ENCODE measurements at places on chromosomes 5 and 9.
A peak's percentile ranks its signal among the peaks of the same experiment; 100 is the strongest.

GRCh38 chr9:117164512-117164911, 250.3 kb downstream of the ASTN2 start:
- DNase-seq: no peak

- no peak for DNase-seq
Observed at GRCh38 chr5:11420969-11421368, 483.3 kb downstream of the CTNND2 start.

GRCh38 chr5:10631316-10631996, 67.6 kb downstream of the ANKRD33B start:
- DNase-seq: no peak

DNA sequence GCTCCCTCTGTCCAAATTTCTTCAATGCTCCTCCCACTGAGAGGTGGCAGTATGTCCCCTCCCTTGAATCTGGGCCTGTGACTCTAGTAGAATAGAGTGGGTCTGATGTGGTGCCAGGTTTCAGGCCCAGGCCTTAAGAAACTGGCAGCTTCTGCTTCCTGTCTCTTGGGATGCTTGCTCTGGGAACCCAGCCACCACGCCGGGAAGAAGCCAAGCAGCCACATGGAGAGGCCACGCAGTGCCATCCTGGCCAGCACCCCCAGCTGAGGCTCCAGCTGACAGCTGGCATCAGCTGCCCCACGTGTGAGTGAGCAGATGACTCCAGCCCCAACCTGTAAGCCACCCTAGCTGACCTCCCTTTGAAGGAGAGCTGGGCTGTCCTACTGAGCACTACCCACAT, 7.3 kb upstream of the TSPAN17 start:
- DNase-seq: no peak

- DNase-seq: no peak
Observed at GRCh38 chr9:91694081-91694870, 255.8 kb downstream of the ROR2 start.

- no peak for DNase-seq
Observed at GRCh38 chr5:82045554-82046275, 73.9 kb downstream of the ATG10 start.

DNA sequence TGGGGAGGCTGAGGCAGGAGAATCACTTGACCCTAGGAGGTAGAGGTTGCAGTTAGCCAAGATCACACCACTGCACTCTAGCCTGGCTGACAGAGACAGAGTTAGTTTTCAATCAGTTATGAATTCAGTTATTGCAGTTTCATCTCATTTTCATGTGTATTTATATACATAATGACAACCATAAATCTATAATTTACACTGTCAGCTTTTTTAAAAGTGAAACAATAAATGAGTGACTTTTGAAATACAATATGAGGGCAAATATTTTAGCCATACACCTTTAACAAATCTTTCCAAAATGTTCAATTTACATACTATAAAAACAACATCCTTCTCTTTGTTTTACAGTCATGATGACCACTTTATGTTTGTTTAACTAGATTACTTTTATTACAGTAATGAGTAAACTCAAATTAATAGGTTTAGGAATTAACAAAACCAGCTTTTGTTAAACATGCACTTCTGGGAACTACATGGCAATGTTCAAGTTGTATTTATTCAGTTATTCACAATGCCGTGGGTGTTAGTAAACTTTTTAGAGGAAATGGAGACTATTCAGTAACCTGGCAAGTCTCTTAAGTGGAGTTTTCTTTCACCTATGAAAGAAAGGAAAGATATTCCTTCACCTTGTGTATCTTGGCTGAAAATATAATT, 12.7 kb downstream of the TYRP1 start:
- DNase-seq: no peak

GRCh38 chr5:90638878-90639277, 80.3 kb downstream of the ADGRV1 start:
- DNase-seq: no peak

DNA sequence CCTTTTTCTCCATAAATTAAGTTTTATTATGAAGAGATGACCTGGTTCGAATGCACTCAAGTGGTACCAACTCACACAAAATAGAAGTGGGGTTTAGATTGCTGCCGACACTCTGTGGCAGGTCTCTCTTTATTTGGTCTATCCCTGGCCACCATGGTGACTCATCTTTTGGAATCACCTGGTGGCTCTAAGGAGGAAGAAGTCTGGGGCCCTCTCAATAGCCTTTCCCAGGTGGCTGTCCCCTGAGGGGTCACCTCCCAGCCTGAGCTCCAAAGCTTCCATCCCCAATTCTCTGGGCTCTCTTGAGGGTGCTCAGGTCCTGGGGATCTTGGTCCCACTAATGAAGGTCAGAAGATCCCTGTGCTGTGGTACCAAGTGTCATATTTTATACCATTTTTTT, 136.8 kb downstream of the MVB12B start:
- no peak for DNase-seq

DNA sequence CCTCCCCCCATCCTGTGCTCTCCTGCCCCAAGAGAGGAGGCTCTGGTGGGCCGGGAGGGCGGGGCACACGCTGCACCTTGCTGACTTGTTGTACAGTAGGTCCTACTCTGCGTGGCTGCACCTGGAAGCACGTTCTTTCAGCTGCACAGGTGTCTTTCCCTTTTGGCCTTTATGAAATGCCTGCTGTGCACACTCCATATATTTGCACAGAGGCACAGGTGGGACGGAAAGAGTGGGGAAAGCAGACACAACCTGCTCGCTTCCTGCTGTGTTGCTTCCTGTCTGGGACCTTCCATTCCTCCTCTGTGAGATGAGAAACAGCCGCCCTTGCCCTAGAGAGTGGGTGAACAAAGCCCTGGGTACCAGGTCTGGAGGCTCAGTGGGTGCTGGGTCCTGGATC, 4.8 kb downstream of the USP20 start:
- no peak for DNase-seq

GRCh38 chr9:71863631-71864030, 47.4 kb downstream of the ABHD17B start:
- no peak for DNase-seq

DNA sequence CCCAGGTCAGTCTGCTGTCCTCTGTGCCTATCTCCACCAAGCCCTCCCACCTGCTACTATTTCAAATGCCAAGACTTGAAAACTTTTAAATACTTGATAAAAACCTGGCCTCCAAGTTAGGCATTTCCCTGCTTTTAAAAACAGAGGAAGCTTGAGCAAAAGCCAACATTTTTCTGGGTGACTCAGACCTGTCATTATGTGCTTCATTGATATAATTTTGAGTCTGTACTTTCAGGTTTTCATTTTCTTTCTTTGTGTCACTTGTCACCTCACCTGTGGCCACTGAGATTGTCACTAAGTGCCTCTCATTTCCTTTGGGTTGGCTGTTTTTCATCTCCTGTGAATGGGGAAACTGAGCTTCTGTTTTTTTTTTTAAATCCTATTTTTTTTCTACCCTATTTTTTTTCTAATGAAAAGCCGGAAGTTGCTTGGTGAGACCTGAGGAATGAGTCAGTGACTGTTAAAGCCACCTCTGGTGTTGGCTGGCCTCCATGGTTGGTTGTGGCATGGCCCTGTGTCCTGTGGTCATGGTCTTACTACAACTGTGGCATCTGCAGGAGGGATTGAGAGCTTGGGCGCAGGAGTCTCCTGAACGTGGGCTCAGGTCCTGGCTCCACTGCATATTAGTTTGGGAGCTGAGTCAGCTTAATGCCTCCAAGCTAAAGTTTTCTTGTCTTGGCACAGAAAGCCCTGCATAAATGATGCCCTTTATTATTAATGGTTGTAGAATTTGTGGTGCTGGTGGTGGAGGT, 56.7 kb downstream of the ARHGAP26 start:
- peak; percentile 17 for DNase-seq

DNA sequence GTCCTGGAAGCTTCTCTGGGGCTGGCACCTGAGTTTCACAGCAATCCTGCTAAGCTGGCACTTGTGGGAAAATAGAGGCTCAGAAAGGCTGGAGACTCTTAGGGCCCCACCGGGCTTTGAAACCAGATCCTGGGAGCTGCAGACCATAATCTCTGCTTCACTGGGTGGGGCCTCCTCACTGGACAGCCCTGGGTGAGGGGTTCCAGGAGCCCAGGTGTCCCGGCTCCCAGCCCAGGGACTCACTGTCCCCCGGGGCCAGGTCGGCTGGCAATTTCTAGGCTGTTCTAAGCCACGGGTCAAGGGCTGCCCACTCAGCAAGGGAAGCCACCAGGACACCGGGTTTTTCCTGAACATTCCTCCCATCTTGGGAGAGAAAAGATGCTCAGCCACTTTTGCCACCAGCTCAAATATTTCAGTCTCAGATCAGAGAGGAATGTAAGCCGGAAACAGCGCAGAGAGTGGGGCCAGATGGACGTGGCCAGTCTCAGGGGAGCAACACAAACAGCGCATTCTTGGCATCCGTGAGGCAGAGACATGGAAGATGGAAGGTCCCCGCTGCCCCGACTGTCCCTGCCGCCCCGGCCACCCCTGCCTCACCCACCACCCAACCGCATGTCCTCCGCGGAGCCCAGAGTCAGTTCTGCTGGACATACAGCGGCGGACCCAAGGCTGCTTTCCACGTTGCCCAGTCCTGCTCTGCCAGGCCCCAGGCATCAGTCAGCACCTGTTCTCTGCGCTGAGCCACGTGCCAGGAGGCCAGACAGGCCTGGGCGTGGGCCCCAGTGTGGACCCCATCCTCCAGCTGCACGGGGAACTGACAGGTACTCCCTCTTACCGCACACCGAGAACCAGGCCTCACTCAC, 72.6 kb downstream of the VAV2 start:
- DNase-seq: no peak

DNA sequence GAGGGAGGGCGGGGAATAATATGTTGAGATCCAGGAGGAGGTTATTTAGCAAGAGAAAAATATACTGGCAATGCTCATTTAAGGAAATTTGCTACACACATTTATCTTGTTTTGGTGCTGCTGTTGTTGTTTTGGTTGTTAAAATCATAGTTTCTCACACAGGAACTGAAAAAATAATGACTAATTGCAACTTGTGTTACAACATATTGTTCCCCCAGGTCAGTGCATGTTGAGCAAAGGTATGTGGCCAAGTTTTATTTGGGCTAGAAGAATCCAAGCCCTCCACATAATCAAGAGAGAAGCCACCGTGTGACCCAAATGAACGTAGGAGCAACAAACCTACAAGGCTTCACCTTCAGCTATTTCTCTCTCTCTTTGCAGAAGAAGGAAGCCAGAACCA, 220.3 kb upstream of the DAPK1 start:
- no peak for DNase-seq
